ENCODE measurements at places on chromosomes 2 and 18. TPM values are rescaled to one million over a fixed set of nuclear protein-coding genes. Genes with fewer than 3 reads are reported as not detected.

DNA sequence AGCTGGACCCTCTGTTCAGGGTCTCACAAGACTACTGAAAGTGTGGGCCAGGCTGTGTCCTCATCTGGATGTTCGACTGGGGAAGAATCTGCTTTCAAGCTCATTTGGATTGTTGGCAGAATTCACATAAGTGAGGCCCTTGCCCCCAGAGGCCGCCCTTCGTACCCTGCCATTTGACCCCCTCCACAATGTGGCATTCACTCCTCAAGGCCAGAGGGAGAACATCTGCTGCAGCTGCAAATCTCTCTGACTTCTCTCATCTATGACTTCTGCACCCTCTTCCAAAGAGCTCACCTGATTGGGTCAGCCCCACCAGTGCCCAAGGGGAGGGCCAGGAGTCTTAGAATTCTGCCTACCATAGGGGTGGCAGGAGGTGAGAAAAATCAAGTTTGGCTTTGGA lies 3.9 kb upstream of the CNDP2 start:
- DNase-seq, result no peak

DNA sequence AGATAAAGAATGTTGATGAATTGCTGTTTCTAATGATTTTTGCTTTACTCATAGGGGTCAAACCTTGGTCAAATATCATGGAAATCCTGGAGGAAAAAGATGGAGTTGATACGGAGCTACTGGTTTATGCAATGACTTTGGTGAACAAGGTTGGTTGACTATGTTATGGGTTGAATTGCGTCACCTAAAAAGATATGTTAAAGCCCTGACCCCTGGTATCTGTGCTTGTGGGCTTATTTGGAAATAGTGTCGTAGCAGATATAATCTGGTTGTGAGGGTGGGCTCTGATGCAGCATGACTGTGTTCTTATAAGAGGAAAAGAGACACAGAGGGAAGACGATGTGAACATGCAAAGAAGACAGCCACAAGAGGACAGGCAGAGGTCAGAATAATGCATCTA lies 226.2 kb downstream of the TPGS2 start:
- no peak for DNase-seq

- no peak for DNase-seq
Measured at GRCh38 chr2:207354462-207354861, 175.3 kb upstream of the CREB1 start.

DNA sequence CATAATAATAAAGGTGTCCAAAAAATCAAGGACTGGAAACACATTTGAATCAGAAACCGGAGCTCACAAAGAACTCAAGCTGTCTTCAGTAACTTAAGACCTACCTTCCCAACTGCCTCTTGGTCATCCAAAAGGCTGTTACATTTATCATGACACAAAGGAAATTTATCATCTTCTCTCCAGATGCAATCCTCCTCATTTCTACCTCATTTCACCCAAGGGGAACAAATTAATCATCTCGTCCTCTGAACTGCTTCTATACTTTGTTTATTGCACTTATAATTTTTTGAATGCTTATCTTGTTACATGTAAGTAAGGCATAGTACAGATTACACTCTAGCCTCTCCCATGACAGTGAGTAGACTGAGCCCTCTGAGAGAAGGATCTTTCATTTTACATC lies 105.1 kb upstream of the RGPD4 start:
- DNase-seq, result no peak

CCL20 gene
- 9.6 TPM for total RNA-seq

DAW1 gene
- not detected for total RNA-seq

ACSL3 gene
- total RNA-seq, result 36.1 TPM
